ENCODE measurements at places on chromosomes 6 and 20.

- no peak for DNase-seq
These were observed 134.7 kb downstream of the GPR63 start for GRCh38 chr6:96702626-96703025.

GRCh38 chr6:35425284-35425683 is 26.9 kb upstream of the FANCE start:
- DNase-seq, result no peak

- no peak for DNase-seq
These were observed 18.2 kb upstream of the ANGPT4 start for GRCh38 chr20:934186-934840.

DNA sequence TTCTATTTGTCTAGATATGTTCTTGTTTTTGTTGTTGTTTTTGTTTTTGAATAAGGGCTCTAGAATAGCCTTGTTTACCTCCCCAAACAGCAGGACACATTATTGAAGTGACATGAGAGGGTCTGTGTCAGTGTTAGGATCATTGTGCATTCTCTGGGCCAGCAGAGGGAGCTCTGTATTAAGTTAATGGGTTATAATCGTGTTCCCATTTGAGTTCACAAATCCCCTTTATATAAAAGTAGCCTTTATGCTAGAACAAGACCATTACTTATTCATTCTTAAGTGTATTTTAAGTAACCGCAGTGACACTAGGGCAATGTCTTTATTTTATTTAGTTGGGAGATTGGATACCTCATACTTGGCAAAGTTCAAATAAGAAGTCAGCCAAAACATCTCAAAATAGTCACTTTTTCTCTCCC is 44.8 kb downstream of the STK4 start:
- peak; percentile 21 for DNase-seq

- DNase-seq, result no peak
These were observed 106.6 kb downstream of the VEGFA start for GRCh38 chr6:43876602-43877001.
